Daoy (cell line): ENCODE measurements at places on chromosomes 7 and 10. TPM values are rescaled to one million over a fixed set of nuclear protein-coding genes. Genes with fewer than 3 reads are reported as not detected.

Gene ASB4
- total RNA-seq, result 0.06 TPM in 1 of 2 replicates, not detected in the other

Gene ANXA8
- 9.7 and 10.1 TPM in 2 replicates for total RNA-seq

Gene DOCK1
- total RNA-seq, result 16.4 and 19.1 TPM in 2 replicates

Gene ZNF804B
- not detected in 2 replicates for total RNA-seq

Gene MYO1G
- 0.06 and 0.34 TPM in 2 replicates for total RNA-seq

Gene INA
- 0.46 and 1.1 TPM in 2 replicates for total RNA-seq

Gene CLDN3
- 0.11 TPM in 1 of 2 replicates, not detected in the other for total RNA-seq

Gene ADAM12
- total RNA-seq, result 33.8 and 59.9 TPM in 2 replicates

Gene GDF2
- total RNA-seq, result not detected in 2 replicates

Gene AKR1B15
- total RNA-seq, result not detected in 2 replicates

Gene ZNF467
- 0.34 and 0.80 TPM in 2 replicates for total RNA-seq

Gene ZNF248
- total RNA-seq, result 0.51 and 2.3 TPM in 2 replicates

Gene SFRP4
- total RNA-seq, result 0.77 and 1.4 TPM in 2 replicates

Gene NOS3
- total RNA-seq, result 0.39 and 0.46 TPM in 2 replicates

Gene IL15RA
- 6.4 and 8.3 TPM in 2 replicates for total RNA-seq

Gene CNPY1
- total RNA-seq, result 1.7 and 2.7 TPM in 2 replicates

Gene CCAR1
- total RNA-seq, result 35.6 and 66.6 TPM in 2 replicates

Gene MMP21
- total RNA-seq, result not detected in 2 replicates

Gene PDIA4
- 332 and 349 TPM in 2 replicates for total RNA-seq

Gene PAPOLB
- total RNA-seq, result not detected in 2 replicates

Gene CRYGN
- total RNA-seq, result 0.17 TPM in 1 of 2 replicates, not detected in the other

Gene SLC39A12
- total RNA-seq, result not detected in 2 replicates

Gene MRC1
- not detected in 2 replicates for total RNA-seq

Gene OR13A1
- not detected in 2 replicates for total RNA-seq

Gene NUTM2E
- under 0.01 TPM in 1 of 2 replicates, not detected in the other for total RNA-seq

Gene LRRC61
- 6.3 and 9.7 TPM in 2 replicates for total RNA-seq

Gene ATRNL1
- total RNA-seq, result 5.1 and 7.1 TPM in 2 replicates

Gene AUTS2
- 5.5 and 13.9 TPM in 2 replicates for total RNA-seq

Gene PFKFB3
- total RNA-seq, result 9.4 and 13.3 TPM in 2 replicates

Gene SPDYE2B
- total RNA-seq, result not detected in 2 replicates

Gene DENND2A
- 5.4 and 6.5 TPM in 2 replicates for total RNA-seq

Gene DCLRE1A
- 7.4 and 9.8 TPM in 2 replicates for total RNA-seq

Gene CYP26C1
- total RNA-seq, result 0.11 TPM in 1 of 2 replicates, not detected in the other

Gene BEND7
- 8.0 and 9.9 TPM in 2 replicates for total RNA-seq

Gene MAD1L1
- total RNA-seq, result 103 and 133 TPM in 2 replicates

Gene BAZ1B
- total RNA-seq, result 133 and 169 TPM in 2 replicates

Gene TBC1D12
- total RNA-seq, result 8.1 and 10.9 TPM in 2 replicates

Gene GSDME
- total RNA-seq, result 28.3 and 46.0 TPM in 2 replicates

Gene STARD3NL
- total RNA-seq, result 146 and 165 TPM in 2 replicates

Gene GIMAP8
- not detected in 2 replicates for total RNA-seq

Gene AVPI1
- 4.4 and 5.7 TPM in 2 replicates for total RNA-seq

Gene FAM180A
- total RNA-seq, result not detected in 2 replicates

Gene POLR3A
- 8.3 and 15.0 TPM in 2 replicates for total RNA-seq

Gene MDFIC
- total RNA-seq, result 45.0 and 45.9 TPM in 2 replicates

Gene CADPS2
- 12.2 and 15.1 TPM in 2 replicates for total RNA-seq

Gene NPFFR1
- under 0.01 TPM in 1 of 2 replicates, not detected in the other for total RNA-seq

Gene RAB19
- not detected in 2 replicates for total RNA-seq

Gene CPSF4
- total RNA-seq, result 51.9 and 60.1 TPM in 2 replicates

Gene UNC5B
- 4.0 and 6.0 TPM in 2 replicates for total RNA-seq

Gene PHTF2
- 26.9 and 77.6 TPM in 2 replicates for total RNA-seq
